ENCODE measurements at places on chromosomes 7 and 10.

- DNase-seq: no peak
Observed at GRCh38 chr7:44281811-44282600, 43.4 kb downstream of the CAMK2B start.

- no peak for DNase-seq
Observed at GRCh38 chr7:35758421-35758820, 42.4 kb upstream of the SEPTIN7 start.

GRCh38 chr10:86506499-86506898 is 15.1 kb downstream of the WAPL start:
- DNase-seq: no peak

DNA sequence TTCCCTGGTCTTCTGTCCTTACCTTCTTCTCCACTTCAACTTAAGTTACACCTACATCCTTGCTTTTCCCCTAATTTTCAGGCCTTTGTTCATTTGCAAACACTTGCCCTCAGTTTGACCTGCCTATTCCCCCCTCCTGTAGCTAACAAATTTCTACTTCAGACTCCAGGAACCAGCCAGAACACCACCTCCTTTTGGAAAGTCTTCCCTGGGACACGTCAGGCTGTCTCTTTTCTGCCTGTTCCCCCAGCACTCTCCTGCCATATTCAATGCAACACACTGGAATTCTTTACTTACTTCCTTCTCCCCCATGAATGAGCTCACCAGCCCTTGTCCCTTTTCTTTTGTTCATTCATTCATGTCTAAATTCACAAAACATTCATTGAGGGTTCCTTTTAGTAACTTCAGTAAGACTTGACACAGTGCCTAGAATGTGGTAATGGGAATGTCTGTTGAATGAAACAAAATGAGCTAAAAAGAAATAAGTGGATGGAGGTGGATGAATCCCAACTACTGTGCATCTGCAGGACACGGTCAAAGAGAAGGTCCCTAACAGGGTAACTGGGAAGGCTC is 478.0 kb downstream of the KCNMA1 start:
- DNase-seq: no peak

DNA sequence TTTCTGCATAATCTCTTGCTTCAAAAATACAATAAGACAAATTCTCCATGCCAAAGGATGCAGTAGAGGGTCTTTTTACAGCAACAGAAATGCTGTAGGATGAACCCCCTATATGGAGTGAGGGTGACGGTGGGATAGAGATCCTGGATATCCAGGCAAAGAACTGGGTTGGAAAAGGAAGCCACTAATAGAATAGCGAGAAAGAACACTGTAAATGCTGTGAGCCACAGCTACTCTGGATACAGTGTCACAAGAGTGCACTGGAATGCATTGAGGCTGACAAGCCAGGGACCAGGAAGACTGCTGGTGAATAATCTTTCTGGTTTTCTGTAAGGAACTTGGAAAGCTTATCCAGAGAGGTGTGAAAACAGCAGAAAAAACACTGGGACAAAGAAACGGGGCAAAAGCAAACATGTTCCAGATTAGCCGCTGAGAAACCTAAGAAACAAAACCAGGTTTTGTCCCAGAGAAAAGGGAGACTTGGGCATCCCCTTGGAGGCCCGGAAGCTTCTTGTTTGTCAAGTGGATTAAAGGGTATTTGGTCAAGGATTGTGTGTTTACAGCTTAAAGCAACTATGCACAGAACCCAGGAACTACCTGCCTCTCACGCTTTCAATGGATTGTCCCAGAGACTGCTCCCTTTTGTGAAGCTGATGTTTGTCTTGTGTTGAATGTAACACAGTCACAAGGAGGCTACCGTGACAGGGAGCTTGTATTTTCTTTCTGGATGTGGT is 6.2 kb upstream of the MSMB start:
- DNase-seq: peak; percentile 8

DNA sequence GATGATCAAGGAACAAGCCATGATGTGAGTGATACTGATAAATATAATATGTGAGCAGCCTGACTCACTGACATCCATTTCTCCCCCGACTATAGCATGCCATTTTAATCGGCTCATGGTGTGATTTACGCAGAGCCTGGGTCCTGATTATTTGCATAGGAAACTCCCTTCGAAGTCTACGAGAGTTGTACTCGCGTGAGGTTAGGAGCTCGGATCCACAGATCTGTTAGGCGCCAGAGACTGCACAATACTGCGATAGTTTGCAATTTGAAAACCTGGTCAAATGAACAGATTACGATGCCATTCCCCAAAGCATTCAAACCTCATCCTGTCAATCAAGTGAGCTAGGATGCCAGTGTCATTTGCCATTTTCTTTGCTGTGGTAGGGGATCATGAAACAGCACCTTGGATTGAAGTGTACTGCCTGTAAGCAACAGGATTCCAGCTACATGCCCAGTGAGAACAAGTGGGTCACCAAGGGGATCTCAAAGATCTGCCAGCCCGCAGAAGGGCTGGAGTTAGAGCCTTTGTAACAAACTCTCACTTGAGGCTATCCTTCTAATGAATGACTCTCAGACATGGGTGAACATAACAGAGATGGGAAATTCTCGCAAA is 158.3 kb downstream of the FRMD4A start:
- no peak for DNase-seq

GRCh38 chr7:2154121-2154520 is 78.6 kb downstream of the MAD1L1 start:
- DNase-seq: no peak

GRCh38 chr7:128176696-128177095 is 64.4 kb upstream of the LEP start:
- DNase-seq: no peak

DNA sequence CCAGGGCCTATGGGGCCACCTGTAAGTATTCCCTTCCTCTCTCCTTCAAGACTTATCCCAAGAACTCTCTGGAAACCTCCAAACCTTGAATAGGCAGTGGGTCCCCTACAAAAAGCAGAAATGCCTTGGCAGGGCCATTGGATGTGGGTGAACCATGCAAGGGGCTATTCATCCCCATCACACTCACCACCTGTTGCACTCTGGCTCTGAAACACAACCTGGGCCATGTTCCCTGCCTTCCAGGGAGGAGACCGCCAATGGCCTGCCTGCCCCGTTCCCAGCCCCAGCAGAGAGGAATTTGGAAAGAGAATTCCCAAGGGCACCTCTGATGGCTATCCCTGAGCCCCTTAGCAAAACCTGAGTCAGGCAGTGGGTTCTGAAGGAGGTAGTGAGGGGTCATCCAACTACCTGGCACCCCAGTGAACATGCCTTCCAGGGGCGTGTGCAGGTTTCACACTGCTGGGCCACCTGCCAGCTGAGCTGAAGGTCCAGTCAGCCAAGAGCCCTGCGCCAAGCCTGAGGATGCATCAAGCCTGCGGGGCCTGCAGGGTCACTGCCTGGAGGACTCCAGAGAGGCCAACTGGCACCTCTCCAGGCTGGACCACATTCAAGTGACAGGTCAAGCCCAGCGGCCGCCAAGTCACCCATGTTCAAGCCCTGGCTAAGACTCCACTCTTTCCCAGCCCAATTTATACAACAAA is 101.3 kb downstream of the COL13A1 start:
- DNase-seq: no peak

DNA sequence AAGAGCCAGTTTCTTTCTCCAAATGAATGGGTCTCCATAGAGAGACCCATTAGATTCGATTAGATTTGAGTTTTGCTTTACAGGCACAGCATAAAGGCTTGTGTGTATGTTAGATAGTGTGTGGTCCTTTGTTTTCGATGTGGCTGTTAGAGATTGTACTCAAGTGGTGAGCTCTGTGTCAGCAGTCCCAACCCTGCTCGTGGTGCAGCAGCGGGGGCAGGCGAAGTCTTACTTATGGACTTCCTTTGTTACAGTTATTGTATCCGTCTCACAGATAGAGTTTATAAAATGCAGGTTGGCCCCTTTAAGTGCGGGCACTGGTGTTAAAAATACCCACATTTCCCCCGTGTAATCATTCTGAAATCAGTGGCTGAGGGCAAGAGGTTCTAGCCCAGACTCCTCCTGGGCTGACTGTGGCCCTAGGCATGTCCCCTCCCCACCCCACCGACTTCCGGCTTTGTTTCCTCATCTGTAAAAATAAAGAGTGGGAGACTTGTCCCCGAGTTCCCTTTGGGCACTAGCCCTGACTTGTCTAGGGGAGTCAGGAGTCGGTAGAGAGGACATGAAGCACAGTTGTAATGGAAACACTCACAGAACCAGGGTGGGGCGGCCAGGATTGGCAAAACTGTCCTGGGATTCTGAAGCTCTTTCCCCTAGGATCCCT is 28.6 kb downstream of the MTURN start:
- peak; percentile 72 for DNase-seq

- DNase-seq: no peak
Observed at GRCh38 chr7:44497155-44498027, 6.9 kb upstream of the NUDCD3 start.

- no peak for DNase-seq
Observed at GRCh38 chr10:83663918-83664317, 475.4 kb upstream of the GHITM start.

DNA sequence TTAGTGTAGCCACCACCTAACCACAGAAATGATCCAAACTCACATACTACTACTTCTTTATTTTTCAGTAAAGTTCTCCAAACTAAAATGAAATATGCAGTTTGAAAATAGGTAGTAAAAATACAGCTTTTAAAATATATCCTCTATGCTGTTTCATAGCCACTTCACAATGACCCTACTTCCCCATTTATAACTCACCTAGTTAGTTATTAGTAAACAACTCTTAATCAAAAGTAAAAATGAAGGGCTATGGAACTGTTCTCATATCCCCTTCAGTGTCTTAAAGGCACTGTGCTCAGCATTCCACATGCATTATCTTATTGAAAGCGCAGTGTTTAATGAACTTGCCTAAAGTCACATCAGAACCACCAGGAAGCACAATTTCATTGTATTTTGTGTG is 43.5 kb downstream of the KMT2C start:
- no peak for DNase-seq

DNA sequence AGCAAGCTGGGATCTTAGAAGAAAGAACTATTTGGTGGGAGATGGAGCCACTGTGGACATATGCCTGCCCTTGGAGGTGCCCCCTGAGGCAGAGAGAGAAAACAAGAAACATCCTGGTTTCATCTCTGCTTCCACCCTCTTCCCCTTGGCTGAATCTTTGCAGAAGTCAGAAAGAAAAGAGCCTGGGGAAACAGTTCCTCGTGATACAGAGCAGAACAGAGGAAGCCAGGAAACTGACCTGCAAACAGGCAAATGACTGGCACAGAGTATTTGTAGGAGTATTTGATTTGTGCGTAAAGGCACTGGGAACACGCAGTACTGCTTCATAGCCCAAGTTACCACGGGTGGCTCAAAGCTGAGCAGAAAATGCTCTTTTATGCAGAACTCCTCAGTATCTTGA is 7.0 kb upstream of the KEL start:
- no peak for DNase-seq

DNA sequence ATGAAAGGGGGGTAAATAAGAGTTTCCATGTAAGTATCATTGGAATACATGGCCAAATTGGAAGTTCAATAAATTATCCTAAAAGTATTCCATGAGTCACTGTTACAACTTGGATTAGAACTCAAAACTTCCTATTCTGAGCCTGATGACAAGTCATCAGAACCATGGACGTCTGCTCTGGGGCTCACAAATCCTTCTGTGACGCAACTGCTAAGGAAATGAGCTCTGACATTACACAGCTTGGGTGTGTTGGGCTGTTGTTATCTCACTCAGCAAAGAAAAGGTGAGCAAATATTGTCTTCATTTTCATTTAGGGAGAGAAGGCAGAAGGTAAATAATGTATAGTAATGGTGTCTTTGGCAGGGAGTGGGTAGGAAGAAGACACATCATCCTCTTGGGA is 214.8 kb upstream of the ADO start:
- DNase-seq: no peak

- no peak for DNase-seq
Observed at GRCh38 chr10:48187713-48188485, 86.6 kb downstream of the FRMPD2 start.

- DNase-seq: no peak
Observed at GRCh38 chr7:105975770-105976417, 12.8 kb downstream of the CDHR3 start.

GRCh38 chr10:23362879-23363792 is 18.5 kb upstream of the C10orf67 start:
- no peak for DNase-seq

DNA sequence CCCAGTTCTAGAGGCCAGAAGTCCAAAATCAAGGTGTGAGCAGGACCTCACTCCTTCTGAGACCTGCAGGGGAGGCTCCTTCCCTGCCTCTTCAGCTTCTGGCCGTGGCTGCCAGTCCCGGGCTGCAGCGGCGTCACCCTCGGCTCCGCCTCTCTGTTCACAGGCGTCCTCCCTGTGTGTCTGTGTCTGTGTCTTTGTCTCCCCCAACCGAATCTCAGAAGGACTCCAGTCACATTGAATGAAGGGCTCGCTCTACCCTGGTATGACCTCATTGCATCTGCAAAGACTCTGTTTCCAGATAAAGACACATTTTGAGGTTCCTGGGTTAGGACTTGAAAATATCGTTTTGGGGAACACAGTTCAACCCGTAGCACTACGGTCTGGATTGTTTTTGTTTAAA is 33.1 kb upstream of the GALNT11 start:
- peak; percentile 79 for DNase-seq

- DNase-seq: peak; percentile 57
Observed at GRCh38 chr7:16498122-16498521, 28.5 kb upstream of the LRRC72 start.

- DNase-seq: peak; percentile 85
Observed at GRCh38 chr7:99312316-99313203, 13.1 kb upstream of the ARPC1A start.

DNA sequence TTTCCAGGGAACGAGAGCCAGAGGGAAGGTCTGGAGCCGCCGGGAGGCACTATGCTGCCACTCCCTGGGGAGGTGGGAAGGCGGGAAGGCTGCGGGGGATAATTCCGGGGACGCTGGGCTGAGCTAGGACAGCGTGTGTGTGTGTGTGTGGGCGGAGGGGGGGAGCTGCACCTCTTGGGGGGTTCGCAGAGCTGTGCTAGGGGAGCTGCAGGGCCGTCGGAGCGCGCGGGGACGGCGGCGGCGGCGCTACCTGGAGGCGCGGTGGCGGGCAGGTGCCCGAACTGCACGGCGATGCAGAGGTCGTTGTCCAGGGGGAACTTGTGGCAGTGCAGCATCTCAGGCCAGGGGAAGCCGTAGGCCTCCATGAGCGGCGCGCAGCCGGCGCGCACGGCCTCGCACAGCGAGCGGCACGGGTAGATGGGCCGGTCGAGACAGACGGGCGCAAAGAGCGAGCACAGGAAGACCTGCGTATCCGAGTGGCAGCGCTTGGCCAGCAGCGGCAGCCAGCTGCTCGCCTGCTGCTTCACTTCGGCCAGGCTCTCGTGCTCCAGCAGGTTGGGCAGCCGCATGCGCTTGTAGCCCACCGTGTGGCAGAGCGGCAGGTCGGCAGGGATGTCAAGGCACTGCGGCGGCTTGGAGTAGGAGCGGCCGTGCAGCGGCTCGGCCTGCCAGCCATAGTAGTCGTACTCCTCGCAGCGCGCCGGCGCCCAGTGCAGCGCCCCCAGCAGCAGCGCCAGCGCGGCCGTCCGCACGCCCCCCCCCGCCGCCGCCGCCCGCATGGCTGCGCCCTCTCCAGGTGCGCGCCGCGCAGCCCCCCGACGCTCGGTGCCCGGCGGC is 526 bp downstream of the SFRP5 start:
- DNase-seq: no peak

- peak; percentile 88 for DNase-seq
Observed at GRCh38 chr7:100516135-100516812, 22.7 kb upstream of the AGFG2 start.

GRCh38 chr10:6917125-6917524 is 337.0 kb upstream of the PRKCQ start:
- DNase-seq: no peak

GRCh38 chr7:142832417-142832816 is 22.5 kb upstream of the EPHB6 start:
- no peak for DNase-seq
